ENCODE measurements at places on chromosomes 13 and 19.
A peak's percentile ranks its signal among the peaks of the same experiment; 100 is the strongest.

GRCh38 chr13:41458761-41459431 lies 1.5 kb downstream of the RGCC start:
- no peak for DNase-seq

DNA sequence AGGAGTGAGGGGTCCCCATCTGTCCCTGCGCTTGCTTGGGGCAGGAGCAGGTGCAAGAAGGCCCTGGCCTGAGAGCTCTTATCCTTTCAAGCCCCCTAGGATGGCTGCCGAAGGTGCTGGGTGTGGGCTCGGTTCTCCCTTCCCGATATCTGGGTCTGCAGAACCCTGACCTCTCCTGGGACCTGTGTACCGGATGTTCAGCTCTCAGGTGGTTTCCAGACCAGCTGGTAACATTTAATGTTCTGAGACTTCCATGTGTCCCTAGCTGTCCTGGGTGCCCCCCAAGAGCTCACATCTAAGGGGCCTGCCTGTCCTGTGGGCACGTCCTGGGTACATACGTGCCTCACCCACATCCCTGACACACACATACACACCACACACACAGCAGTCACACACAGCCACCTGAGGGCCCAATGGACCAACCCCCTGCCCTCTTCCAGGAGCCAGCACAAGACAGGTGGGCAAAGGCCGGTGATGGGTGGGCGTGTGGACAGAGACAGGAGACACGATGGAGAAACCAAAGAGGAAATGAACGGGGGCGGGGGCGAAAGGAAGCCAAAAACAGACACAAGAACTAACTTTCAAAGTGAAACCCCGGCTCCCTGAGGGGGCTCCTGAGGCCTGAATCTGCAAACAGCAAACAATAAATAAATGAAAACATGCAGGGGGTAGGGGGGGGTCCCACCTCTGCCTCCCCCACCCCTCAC lies 124.3 kb downstream of the PTPRS start:
- no peak for DNase-seq

- no peak for DNase-seq
Observed at GRCh38 chr13:39692660-39693438, 37.4 kb downstream of the COG6 start.

GRCh38 chr19:13002166-13002898 lies 7.1 kb downstream of the NFIX start:
- DNase-seq, result no peak

- no peak for DNase-seq
Observed at GRCh38 chr13:34320084-34320483, 502.1 kb downstream of the RFC3 start.

- DNase-seq, result no peak
Observed at GRCh38 chr13:80276371-80277289, 64.3 kb downstream of the SPRY2 start.

GRCh38 chr13:76016799-76017400 lies 380.8 kb downstream of the LMO7 start:
- DNase-seq, result no peak

- DNase-seq, result no peak
Observed at GRCh38 chr13:79659121-79659521, 178.2 kb downstream of the NDFIP2 start.

GRCh38 chr19:48390188-48391099 lies 907 bp downstream of the KDELR1 start:
- no peak for DNase-seq

DNA sequence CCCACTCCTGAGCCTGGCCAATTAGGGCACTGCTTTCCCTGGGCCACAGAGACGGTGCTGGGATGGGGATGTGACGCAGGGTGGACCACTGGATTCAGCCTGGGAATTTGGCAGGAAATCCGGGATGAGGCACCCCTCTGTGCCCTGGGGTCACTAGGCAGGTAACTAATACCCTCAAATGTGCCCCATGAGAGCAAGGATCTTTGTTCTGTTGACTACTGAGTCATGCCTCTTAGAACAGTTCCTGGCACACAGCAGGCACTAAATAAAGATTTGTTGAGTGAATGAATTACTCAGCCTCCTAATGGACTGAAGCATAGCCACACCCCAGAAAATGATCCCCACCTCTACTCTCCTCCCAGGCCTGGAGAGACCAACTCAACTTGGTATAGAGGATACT lies 15.9 kb downstream of the OPA3 start:
- DNase-seq, result no peak

GRCh38 chr19:34375598-34375997 lies 10.6 kb downstream of the GPI start:
- no peak for DNase-seq

DNA sequence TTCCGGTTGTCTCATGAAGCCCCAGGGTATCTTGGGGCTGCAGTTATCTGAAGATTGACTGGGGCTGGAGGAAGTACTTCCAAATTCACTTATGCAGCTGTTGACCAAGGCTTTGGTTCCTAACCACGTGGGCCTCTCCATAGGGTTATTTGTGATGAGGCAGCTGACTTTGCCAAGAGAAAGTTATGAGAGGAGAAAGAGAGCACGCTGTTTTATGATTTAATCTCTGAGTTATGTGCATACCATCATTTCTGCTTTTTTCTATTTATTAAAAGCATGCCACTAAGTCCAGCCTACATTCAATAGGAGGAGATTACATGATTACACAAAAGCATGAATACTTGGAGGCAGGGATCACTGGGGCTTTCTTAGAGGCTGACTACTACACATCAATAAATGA lies 215.5 kb downstream of the NHLRC3 start:
- DNase-seq, result no peak

DNA sequence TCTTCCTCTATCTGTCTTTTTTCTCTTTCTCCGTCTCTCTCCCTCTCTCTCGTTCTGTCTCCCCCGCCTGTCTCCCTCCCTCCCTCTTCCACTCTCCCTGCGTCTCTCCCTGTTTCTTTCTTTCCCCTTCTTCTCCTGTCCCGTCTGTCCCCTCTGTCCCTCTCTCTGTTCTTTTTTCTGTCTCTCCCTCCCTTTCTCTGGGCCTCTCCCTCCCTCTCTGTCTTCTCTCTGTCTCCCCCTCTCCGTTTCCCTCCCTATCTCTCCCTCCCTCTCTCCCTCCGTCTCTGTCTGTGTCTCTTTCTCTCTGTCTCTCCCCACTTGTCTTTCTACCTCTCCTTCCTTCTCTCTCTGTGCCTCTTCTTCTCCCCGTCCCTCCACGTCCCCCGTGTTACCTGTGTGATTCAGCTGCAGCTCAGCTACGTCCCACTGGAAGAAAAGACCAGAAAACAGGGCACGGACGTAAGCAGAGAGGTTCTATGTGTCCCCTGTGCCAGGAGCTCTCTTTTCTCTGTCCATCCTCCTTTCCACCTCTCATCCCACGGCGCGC lies 1.2 kb downstream of the CD70 start:
- DNase-seq, result no peak

DNA sequence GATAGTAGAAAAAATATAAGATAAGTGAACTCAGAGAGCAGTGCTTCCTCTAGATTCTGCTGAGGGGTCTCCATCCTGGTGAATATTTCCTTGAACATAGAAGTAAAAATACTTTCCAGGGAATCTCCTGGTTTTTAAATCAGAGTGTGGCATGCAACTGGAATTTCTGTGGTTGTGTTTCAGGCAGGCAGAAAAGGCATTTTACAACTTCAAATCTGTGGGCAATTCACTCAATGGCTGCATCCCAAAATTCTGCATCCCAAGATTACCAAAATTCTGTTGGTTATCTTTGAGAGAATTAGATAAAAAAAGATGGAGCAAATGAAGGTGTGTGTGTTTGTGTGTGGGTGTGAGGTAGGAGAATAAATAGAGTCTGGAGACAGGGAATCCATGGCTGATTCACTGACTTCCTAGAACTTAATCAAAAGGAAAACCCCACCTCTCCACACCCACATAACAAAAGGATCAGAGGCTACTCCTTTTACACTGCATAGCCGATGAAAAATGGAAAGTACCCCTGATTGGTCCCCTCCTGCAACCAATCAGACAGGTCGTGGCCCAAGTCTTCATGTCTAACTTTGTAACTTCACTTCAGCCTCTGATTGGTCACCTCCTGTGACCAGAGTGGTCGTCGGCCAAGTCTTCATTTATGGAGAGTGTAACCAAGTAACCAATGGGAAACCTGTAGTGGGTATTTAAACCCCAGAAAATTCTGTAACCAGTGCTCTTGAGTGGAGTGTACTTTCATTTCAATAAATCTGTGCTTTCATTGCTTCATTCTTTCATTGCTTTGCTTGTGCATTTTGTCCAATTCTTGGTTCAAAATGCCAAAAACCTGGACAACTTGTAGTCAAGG lies 112.8 kb downstream of the DLEU7 start:
- DNase-seq, result no peak

- peak; percentile 41 for DNase-seq
Observed at GRCh38 chr13:94617389-94618000, 15.8 kb downstream of the GPR180 start.

DNA sequence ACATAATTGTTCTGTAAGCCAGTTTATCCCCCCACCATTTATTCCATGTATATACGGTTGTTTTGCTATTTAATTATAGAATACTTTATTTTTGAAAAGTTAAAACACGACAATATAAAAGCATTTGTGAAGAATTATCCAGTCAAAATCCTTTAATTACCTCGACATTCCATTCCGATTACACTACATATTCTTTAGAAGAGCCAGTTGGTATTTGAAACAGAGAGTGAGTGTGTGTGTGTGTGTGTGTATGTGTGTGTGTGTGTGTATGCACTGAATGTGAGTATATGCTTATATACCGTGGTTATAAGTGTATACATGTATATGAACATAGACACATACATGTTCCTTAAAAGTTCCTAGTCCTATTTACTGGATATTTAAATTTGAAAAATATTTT lies 87.8 kb upstream of the KLF5 start:
- DNase-seq, result no peak

DNA sequence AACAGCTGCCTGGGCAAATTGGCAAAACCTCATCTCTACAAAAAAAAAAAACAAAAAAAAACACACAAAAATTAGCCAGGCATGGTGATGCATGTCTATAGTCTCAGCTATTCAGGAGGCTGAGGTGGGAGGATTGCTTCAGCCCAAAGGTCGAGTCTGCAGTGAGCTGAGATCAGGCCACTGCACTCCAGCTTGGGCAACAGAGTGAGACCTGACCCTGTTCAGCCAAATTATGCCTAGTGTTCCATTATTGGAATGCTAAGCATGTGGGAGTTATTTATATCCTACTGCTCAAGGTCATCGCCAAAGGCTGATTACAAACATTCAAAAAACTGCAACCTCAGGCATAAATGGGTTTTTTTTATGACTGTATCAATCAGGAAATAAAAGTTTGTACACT lies 1251.0 kb upstream of the PCDH9 start:
- DNase-seq, result no peak

GRCh38 chr13:113009743-113010509 lies 40.9 kb downstream of the MCF2L start:
- DNase-seq, result no peak

DNA sequence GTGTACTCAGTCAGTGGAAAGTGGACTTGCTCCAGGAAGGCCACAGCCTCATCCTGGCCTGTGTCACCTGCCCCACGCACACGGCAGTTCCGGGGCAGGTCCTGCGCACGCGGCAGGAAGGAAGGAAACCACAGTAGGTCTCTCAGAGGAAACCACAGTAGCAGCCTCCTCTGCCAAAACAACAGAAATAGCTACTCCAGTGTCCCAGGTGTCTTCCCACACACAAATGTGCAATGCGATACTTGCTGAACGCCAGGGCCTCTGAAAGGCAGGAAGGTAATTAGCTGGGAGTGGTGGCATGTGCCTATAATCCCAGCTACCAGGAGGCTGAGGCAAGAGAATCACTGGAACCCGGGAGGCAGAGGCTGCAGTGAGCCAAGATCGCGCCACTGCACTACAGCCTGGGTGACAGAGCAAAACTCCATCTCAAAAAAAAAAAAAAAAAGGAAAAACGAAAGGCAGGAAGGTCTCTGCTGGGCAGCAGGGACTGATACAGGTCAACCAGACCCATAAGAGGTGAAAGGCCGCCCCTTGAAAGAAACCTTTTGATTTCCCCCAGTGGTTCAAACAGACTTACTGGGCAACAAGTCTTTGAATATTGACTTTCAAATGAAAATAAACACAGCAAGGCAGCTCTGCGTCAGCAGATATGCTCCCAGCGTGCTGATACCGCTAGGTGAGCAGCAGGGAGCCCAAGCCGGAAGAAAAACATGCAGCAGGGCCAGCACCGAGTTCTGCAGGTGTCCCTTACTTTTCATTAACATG lies 49.5 kb downstream of the CRYL1 start:
- no peak for DNase-seq

GRCh38 chr13:40442231-40442630 lies 224.2 kb downstream of the FOXO1 start:
- no peak for DNase-seq

GRCh38 chr13:42363941-42364612 lies 92.1 kb downstream of the AKAP11 start:
- no peak for DNase-seq

DNA sequence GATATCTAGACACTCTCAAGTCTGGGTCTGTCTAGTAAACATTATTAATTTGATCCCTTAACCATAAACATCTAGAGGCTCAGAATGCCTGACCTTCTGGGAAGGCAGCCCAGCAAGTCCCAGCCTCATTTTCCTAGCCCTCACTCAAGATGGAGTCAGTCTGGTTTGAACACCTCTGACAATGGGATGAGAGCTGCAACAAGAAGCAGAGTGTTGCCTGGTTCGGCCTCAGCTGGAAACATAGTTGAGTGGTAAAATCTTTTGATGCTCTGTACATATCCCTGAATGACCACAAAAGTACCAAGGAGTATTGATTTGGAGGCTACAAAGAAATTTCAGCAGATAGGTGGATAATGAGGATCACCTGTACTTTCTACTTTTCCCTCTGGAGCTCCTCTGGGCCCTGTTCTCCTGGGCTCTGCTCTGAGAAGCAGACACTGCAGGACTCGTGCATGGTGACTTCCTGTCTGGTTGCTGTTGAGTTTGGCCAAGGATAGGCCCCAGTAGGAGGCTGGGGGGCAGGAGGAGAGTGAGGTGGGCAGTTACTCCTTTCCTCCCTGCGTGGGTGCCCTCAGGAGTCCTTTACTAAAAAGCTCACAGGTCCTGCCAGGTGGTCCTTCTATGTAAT lies 68.4 kb upstream of the SLC15A1 start:
- no peak for DNase-seq

DNA sequence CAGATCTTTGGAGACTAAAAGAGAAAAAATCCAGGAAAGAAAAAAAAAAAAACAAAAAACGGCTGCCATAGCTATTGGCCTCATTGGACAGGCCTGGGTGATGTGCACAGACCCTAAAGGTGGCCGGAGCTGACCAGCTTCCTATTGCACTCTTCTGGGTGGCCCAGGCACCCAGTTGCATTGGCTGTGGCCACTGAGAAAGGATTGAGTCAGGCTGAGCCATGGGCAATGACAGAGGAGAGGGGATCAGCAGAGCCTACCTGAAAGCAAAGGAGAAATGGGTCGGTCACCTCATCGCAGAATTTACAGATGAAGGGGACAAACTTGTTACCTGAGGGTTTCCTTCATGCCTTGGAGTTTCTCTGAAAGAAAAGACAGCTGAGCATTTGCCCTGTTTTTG lies 17.3 kb downstream of the HMGB1 start:
- no peak for DNase-seq

DNA sequence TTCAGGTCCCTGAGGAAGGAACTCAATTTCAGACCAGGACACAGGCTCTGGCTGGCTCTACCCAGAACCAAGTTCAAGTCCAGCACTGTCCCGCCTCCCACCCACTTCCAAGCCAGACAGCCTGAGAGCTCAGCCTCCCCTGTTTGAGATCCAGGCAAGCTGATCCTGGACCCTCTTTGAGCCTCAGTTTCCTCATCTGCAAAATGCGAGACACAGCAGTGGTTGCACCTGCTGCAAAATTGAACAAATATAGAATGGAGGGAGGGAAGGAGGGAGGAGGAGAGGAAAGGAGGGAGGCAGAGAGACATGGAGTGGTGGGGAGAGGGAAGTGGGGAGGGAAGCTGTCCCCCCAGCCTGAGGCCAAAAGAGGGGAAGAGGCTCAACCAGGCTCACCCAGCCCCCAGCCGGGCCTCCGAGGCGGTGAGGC lies 751 bp downstream of the TMEM221 start:
- no peak for DNase-seq
